ENCODE measurements at places on chromosomes 5 and 9. TPM values are rescaled to one million over a fixed set of nuclear protein-coding genes. Genes with fewer than 3 reads are reported as not detected.

DNA sequence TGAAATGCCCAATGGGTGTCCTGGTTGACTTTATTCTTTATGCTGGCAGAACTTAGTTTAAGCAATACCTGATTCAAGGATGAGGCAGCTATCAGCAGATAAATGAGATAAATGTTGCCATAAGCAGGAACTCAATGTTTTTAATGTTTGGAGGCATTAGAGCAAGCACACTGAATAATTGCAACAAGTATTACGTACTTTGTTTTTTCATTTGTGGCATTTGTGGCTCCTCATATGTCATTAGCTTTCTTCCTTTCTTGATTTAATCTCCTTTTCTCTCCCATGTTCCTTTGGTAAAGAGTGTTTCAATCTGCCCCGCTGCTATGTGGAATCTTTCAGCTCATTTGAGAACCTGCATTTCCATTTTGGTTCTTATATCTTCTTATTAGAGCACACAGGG is 6.4 kb upstream of the NR3C1 start:
- peaks cover 14% of the 10 kb centered on the region for H3K4me1 ChIP-seq
- H3K27ac ChIP-seq: no peak overlapping the region
- no peaks in the 10 kb centered on the region for H3K27me3 ChIP-seq
- H3K4me3 ChIP-seq: no peak overlapping the region

DNA sequence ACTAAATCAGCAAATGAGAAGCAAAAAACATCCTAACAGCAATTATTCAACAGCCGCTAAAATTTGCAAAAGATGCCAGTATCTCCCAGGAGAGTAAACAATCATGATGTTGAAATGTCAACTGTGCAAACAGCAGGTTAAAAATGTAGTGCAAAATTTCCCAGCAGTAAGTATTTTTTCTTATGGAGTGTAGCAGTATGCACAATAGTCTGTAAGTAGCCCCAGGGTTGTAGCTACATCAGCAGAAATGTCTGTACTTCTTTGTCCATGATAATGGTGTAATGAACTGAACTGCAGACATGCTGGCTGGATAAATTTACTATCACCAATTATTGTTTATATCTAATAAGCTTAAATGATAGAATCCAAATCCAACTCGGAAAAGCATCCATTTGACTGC is 31.4 kb downstream of the GRIN3A start:
- H3K27me3 ChIP-seq: peaks cover 4% of the 10 kb centered on the region
- H3K4me1 ChIP-seq: no peaks in the 10 kb centered on the region
- no peak for DNase-seq

DNA sequence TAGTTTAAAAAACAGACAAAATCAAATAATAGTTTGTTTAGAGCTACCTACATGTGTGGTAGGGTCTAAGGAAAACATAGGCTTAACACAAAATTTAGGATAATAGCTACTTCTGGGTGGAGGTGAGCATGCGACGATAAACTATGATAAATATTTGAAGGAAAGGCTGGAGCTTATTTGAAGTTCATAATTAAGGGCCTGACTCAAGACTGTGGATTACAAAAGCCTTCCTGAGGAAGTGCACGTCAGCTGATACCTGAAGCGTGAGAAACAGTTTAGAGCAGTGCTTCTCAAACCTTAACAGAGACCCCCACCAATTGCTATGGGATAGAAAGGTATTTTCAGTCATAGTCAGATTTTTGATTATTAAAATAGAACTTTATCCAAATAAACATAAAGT is 20.4 kb upstream of the UBLCP1 start:
- DNase-seq: no peak
- peaks cover 21% of the 10 kb centered on the region for H3K27me3 ChIP-seq
- H3K4me1 ChIP-seq: no peaks in the 10 kb centered on the region
- no peaks in the 10 kb centered on the region for H3K36me3 ChIP-seq
- H3K4me3 ChIP-seq: no peak overlapping the region

- H3K27ac ChIP-seq: peak overlapping the region; percentile 31
- no peaks in the 10 kb centered on the region for H3K27me3 ChIP-seq
- H3K4me1 ChIP-seq: peaks cover 91% of the 10 kb centered on the region
- H3K4me3 ChIP-seq: no peak overlapping the region
- H3K36me3 ChIP-seq: no peaks in the 10 kb centered on the region
Observed at GRCh38 chr9:131724683-131725082, 15.2 kb downstream of the RAPGEF1 start.

DNA sequence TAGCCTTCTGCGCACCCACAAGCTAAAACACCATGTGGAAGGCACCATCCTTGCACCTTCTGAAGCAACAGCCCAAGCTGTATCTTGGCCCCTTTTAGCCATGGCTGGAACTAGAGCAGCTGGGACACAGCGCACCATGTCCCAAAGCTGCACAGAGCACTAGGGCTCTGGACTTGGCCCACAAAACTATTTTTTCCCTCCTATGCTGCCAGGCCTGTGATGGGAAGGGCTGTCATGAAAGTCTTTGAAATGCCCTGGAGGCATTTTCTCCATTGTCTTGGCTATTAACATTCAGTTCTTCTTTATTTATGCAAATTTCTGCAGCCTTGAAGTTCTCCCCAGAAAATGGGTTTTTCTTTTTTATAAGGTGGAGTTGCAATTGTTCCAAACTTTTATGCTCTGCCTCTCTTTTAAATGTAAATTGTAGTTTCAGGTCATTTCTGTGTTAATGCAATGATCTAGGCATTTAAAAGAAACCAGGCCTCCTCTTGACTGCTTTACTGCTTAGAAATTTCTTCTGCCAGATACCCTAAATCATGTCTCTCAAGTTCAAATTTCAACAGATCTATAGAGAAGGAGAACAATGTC is 996.3 kb downstream of the TAF11L14 start:
- H3K4me1 ChIP-seq: no peaks in the 10 kb centered on the region
- DNase-seq: no peak
- H3K27me3 ChIP-seq: no peaks in the 10 kb centered on the region
- no peak overlapping the region for H3K27ac ChIP-seq
- H3K4me3 ChIP-seq: no peak overlapping the region

DNA sequence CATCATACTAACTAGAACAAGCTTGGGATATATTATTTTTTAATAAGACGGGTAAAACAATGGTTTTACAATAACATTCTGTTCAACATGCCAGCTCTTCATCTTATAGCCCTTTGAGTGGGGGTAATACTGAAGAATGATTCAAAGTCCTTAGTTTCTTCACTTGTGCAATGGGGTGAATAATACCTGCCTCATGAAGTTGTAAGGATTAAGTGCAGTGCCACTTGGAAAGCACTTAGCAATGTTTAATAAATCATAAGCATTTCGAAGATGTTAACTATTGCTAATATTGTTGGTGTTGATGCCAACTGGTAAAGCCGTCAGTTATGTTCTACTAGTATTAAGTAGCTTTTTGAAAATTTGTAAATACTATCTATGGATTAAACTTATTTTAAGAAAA is 38.0 kb downstream of the TNPO1 start:
- DNase-seq: no peak
- H3K36me3 ChIP-seq: peaks cover 86% of the 10 kb centered on the region
- H3K27me3 ChIP-seq: no peaks in the 10 kb centered on the region
- H3K4me1 ChIP-seq: peaks cover 27% of the 10 kb centered on the region
- H3K27ac ChIP-seq: no peak overlapping the region
- H3K4me3 ChIP-seq: no peak overlapping the region

DNA sequence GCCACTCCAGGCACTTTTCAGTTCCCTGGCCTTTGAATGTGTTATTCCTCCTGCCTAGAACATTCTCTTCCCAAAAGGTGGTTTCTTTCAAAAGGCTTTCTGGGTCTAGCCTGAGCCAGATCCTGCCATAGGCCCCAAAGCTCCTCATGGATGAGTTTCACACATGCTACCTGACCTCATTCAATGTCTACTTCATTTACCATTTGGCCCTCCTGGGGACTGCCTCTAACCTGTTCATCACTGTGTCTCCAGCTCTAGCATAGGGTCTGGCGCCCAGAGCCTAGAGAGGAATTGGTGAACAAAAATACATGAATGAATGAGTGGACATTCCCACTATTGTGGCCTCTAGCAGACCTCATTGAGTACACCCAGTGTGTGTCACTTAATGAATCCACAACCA is 5.4 kb upstream of the P4HA2 start:
- no peak overlapping the region for H3K27ac ChIP-seq
- no peaks in the 10 kb centered on the region for H3K4me1 ChIP-seq
- H3K4me3 ChIP-seq: no peak overlapping the region
- DNase-seq: no peak
- no peaks in the 10 kb centered on the region for H3K36me3 ChIP-seq
- no peaks in the 10 kb centered on the region for H3K27me3 ChIP-seq

DNA sequence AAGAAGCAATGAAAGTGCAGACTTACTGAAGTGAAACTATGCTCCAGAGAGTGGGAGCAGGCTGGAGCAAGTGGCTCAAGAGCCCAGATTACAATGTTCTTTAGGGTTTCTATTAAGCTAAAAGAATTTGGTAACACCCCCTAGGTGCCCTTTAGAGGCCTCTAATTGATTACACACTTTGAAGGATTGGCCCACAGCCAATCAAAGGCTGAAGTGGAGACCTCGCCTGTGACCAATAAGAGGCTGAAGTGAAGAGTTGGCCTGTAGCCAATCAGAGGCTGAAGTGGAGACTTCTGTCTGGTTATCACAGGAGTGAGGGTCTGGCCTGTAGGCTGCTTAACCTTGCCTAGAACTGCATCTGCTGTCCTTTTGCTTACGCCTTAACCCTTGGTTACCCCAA is 46.7 kb upstream of the SPATA31C2 start:
- H3K27me3 ChIP-seq: no peaks in the 10 kb centered on the region
- H3K36me3 ChIP-seq: no peaks in the 10 kb centered on the region
- no peak for DNase-seq
- H3K4me1 ChIP-seq: peaks cover 4% of the 10 kb centered on the region
- no peak overlapping the region for H3K4me3 ChIP-seq

DNA sequence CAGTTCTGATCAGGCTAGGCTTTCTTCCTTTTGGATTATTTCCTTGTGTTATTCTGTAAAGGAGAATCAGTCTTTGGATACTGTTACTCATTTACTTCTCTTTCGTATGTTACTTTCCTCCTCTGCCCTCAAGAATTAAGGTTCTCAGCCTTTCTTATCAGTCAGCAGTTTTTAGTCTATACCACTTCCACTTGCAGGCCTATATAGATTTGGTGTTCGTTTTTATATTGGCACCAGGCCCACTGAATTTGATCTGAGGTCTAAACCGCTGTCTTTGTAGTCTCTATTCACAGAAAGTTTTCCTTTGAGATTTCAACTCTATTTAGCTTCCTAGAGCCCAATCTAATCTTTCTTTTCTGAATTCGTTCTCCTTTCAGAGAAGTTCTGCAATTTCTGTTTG is 62.8 kb downstream of the ERBIN start:
- no peak overlapping the region for H3K4me3 ChIP-seq
- H3K27ac ChIP-seq: no peak overlapping the region
- no peak for DNase-seq
- H3K4me1 ChIP-seq: no peaks in the 10 kb centered on the region
- H3K27me3 ChIP-seq: no peaks in the 10 kb centered on the region

DNA sequence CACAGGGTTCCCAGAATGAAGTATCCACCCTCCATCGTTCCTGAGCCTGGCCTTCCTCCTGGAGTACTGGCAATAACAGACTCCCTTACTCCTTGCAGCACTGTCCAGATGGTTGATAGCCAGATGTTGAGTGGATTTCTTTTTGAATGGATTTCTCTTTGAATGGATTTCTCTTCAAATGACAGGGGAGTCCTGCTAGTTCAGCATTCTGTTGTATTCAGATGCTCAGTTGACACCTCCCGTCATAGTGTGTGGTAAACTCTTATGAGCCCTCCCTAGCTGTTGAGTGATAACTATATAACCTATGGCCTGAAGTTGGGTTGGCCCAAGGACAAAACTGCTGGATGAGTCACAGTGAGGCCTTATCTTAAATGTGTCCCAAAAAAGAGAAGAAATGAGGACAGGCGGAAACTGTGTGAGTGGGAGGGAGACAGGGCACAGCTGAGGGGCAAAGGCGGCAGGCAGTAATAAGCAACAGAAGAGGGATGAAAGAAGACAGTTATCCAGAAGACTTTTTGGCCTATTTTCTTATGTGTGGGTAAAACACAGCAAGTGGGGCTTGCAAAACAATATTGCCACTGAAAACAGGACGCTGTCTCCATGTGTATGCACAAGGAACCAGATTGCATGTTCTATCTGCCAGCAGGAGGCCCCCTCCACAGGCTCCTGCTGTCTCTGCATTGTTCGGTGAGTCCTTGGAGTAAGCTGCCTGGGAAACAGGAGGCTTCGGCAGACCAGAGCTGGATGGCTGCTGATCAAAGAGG is 209.5 kb upstream of the S1PR3 start:
- H3K27me3 ChIP-seq: no peaks in the 10 kb centered on the region
- DNase-seq: peak; percentile 33
- H3K36me3 ChIP-seq: no peaks in the 10 kb centered on the region
- H3K4me1 ChIP-seq: peaks cover 30% of the 10 kb centered on the region
- peak overlapping the region; percentile 15 for H3K27ac ChIP-seq

DNA sequence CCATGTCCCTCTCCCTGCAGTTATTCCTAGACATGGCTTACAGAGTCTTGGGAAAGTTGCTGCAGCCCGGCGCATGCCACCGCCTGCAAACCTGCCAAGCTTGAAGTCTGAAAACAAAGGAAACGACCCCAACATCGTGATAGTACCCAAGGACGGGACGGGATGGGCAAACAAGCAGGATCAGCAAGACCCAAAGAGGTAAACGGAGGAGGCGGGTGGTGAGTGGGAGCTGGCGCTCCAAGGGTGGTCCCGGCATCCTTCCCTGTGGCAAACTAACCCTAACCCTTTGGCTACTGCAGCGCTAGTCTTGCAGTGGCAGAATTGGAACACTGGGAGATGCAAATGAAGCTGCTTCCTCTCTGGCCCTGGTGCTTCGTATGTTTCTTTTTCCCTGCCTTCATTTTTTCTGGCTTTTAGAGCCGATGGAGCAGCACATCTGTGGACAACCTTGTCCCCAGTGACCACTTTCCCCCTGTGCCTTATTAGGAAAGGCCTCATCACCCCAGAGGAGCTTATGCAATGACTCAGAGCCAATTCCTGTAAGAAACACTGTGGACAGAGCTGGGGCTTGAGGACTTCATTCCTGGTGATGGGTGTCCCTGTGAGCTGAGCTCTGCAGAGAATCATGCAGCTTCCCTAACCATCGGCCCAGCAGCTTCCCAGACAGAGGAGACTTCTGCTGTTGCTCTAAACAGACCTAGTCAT is 38.9 kb downstream of the PRRC2B start:
- H3K27ac ChIP-seq: peak overlapping the region; percentile 49
- H3K36me3 ChIP-seq: peaks cover 78% of the 10 kb centered on the region
- H3K4me3 ChIP-seq: no peak overlapping the region
- H3K4me1 ChIP-seq: peaks cover 5% of the 10 kb centered on the region

DNA sequence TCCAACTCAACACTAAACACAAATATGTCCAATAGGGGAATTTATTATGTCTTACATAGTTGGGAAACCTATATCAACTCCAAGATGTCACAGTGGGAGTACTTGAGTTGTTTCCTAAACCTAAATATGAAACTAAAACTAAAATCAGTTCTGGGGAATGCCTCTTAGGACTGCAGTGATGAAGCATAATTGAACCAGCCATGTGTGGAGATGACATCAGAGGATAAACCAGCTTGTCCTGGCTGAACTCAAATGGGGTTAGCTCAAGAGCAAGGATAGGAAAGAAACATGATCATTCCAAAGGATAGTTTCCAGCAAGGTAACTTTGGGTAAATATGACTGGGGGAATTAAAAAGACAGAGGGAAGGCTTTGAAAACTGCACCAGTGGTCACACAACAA is 88.9 kb upstream of the PLPPR1 start:
- H3K27ac ChIP-seq: no peak overlapping the region
- H3K4me3 ChIP-seq: no peak overlapping the region
- H3K36me3 ChIP-seq: no peaks in the 10 kb centered on the region
- no peaks in the 10 kb centered on the region for H3K4me1 ChIP-seq

The DRD1 gene
- total RNA-seq: not detected

The ECM2 gene
- total RNA-seq: 4.2 TPM

The NR5A1 gene
- not detected for total RNA-seq

The IL17B gene
- not detected for total RNA-seq

The C5orf52 gene
- not detected for total RNA-seq

Data from heart right ventricle (tissue), 16 donors.